ENCODE measurements at places on chromosomes 7 and 10. TPM values are rescaled to one million over a fixed set of nuclear protein-coding genes. Genes with fewer than 3 reads are reported as not detected.
A peak's percentile ranks its signal among the peaks of the same experiment; 100 is the strongest.

- no peak for DNase-seq
- H3K36me3 ChIP-seq = peaks cover 6% of the 10 kb centered on the region
- no peak overlapping the region for H3K4me3 ChIP-seq
- peaks cover 4% of the 10 kb centered on the region for H3K4me1 ChIP-seq
- peaks cover 26% of the 10 kb centered on the region for H3K27me3 ChIP-seq
- no peak overlapping the region for H3K27ac ChIP-seq
Observed at GRCh38 chr7:132742189-132742612, 165.9 kb upstream of the PLXNA4 start.

DNA sequence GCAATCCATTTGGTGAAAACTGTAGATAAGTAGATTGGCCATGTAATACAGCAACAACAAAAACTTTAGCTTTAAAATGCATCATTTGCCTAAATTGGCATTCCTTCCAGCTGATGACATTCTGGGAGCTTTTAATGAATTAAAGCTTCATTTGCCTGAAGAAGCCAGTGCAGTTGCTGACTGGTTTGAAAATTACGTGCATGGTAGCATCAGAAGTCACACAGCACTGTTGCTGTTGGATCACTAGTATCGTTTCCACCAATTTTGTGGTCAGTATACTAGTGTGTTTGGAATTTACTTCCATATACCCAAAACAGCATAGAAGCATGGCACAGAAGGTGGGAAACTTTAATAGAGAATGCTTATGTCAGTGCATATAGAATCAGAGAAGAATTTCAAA lies 194.9 kb downstream of the ETV1 start:
- no peak for DNase-seq
- H3K4me3 ChIP-seq = no peak overlapping the region
- H3K27ac ChIP-seq = no peak overlapping the region
- H3K36me3 ChIP-seq = no peaks in the 10 kb centered on the region
- no peaks in the 10 kb centered on the region for H3K4me1 ChIP-seq
- peaks cover 11% of the 10 kb centered on the region for H3K27me3 ChIP-seq

GRCh38 chr7:150971242-150972022 lies 6.7 kb downstream of the KCNH2 start:
- H3K4me3 ChIP-seq = no peak overlapping the region
- DNase-seq = no peak
- H3K27ac ChIP-seq = no peak overlapping the region
- peaks cover 5% of the 10 kb centered on the region for H3K4me1 ChIP-seq

DNA sequence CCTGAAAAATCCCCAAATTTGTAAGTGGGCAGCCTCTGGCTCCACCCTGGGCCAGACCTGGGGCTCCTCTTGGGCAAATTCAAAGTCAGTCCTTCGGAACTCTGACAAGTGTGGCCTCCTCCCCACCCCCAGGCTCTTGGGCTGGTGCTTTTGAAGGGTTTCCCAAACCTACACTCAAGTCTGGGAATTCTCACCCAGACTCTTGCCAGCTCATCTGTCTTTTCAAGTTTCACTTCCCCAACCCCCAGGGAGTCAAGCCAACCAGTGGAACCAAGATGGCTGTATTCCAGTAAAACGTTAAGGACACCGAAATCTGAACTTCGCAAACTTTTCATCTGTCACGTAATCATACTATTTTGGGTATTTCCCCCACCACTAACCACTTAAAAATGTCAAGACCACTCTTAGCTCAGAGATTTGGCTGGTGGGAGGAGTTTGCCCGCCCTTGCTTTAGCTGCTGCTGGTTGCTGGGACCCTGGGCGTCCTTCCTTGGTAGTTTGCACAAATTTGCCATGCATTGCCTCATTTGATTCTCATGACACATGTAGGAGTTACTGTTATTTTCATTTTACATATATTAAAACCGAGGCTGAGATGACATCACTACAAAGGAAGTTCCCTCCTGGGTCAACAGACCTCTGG lies 1.7 kb upstream of the MYO1G start:
- H3K4me1 ChIP-seq = peaks cover 68% of the 10 kb centered on the region
- H3K27me3 ChIP-seq = no peaks in the 10 kb centered on the region
- peak; percentile 95 for DNase-seq
- peak overlapping the region; percentile 99 for H3K4me3 ChIP-seq
- peak overlapping the region; percentile 99 for H3K27ac ChIP-seq

DNA sequence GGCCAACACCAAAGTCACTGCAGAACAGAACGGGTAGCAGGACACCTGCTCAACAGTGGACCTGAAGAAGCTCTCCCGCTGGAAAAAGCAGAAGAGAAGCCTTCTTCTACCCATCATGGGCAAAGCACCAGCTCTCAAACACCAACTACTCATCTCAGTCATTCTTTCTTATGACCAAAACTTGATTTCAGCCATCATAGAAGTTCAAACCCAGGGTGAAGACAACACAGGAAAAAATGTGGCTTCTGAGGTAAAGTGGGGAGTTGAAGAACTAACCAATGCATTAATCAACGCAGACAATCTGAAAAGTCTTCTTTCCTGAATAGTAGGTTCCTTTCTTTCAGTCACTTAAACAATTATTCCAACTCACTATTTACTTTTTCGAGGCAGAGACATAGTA lies 83.3 kb downstream of the ELMO1 start:
- H3K27ac ChIP-seq = no peak overlapping the region
- peaks cover 4% of the 10 kb centered on the region for H3K36me3 ChIP-seq

- no peak for DNase-seq
- no peak overlapping the region for H3K4me3 ChIP-seq
- H3K36me3 ChIP-seq = no peaks in the 10 kb centered on the region
- no peak overlapping the region for H3K27ac ChIP-seq
- H3K4me1 ChIP-seq = peaks cover 5% of the 10 kb centered on the region
Observed at GRCh38 chr7:69864822-69865221, 266.5 kb downstream of the AUTS2 start.

DNA sequence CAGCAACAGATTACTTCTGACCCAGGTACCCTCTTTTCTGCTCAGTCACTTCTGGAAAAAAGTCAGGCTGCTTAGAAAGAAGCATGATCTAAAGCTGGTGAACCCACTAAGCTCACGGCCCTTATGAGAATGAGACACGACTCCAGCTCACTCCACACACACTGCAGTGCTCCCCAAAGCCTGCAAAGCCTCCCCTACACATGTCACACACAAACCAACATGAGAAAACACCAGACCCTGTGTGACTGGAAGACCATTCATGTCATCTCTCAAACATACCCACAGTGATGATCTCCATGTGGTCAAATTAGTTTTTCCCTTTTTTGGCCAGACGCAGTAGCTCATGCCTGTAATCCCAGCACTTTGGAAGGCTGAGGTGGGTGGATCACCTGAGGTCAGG lies 391 bp downstream of the ANKRD61 start:
- H3K4me1 ChIP-seq = peaks cover 35% of the 10 kb centered on the region
- peak overlapping the region; percentile 69 for H3K27ac ChIP-seq
- H3K4me3 ChIP-seq = peak overlapping the region; percentile 38
- DNase-seq = no peak

DNA sequence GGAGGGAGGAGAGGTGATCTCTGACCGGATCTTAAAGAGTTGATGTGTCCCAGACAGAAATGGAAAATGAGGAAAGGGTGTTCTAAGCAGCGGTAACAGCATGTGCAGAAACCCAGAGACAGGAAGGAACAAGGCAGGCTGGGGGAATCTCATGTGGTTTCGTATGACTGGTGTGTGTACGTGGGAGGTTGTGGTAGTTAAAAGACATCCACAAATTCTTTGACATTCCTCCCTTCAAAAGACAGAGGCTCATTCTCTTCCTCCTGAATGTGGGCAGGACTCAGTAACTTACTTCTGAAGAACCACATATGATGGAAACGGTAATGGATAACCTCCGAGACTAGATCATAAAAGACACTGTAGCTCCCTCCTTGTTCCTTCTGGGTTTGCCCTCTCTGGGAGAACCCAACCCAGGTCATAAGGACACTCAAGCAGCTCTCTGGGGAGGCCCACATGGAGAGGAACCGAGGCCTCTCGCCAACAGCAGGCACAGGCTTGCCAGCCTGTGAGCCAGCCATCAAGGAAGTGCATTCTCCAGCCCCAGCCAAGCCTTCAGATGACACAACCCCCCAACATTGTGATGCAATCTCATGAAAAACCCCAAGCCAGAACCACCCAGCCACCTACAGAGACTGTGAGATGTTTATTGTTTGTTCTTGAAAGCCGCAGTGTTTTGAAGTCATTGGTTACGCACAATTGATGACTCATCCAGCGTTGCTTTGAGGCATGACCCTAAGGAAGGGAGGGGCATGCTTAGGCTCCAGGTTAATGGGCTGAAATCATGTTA lies 116.0 kb downstream of the SLIT1 start:
- no peak for DNase-seq
- H3K36me3 ChIP-seq = no peaks in the 10 kb centered on the region
- no peak overlapping the region for H3K27ac ChIP-seq
- H3K4me3 ChIP-seq = peak overlapping the region; percentile 41
- peaks cover 13% of the 10 kb centered on the region for H3K4me1 ChIP-seq

- H3K27ac ChIP-seq = no peak overlapping the region
- no peaks in the 10 kb centered on the region for H3K27me3 ChIP-seq
- H3K4me3 ChIP-seq = no peak overlapping the region
- DNase-seq = no peak
Observed at GRCh38 chr7:82616059-82616728, 172.6 kb upstream of the CACNA2D1 start.

- no peak overlapping the region for H3K4me3 ChIP-seq
- H3K4me1 ChIP-seq = no peaks in the 10 kb centered on the region
- no peaks in the 10 kb centered on the region for H3K36me3 ChIP-seq
Observed at GRCh38 chr10:955127-955819, 23.8 kb upstream of the LARP4B start.

GRCh38 chr10:128420623-128421022 lies 294.4 kb upstream of the MKI67 start:
- H3K27ac ChIP-seq = no peak overlapping the region
- H3K4me1 ChIP-seq = no peaks in the 10 kb centered on the region
- peaks cover 12% of the 10 kb centered on the region for H3K27me3 ChIP-seq
- DNase-seq = no peak
- no peaks in the 10 kb centered on the region for H3K36me3 ChIP-seq
- no peak overlapping the region for H3K4me3 ChIP-seq

DNA sequence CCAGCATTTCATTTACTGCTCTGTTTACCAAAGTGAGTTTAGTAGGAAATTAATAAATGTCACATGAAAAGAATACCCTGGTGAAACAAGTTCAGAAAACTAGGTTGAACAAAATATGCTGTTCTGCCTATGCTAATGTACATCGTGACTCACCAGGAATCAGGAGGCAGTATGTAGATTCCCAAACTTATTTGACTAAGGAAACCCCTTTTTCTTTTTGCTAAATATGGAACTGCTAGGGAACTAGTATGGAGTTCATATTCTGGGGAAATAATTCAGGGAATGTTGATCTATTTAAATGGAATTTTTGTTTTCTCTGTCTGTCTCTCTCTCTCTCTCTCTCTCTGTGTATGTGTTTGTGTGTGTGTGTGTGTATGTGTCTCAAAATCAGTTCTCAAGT lies 49.9 kb upstream of the EXOC4 start:
- no peaks in the 10 kb centered on the region for H3K36me3 ChIP-seq
- H3K27me3 ChIP-seq = peaks cover 9% of the 10 kb centered on the region
- H3K27ac ChIP-seq = no peak overlapping the region
- no peak overlapping the region for H3K4me3 ChIP-seq

DNA sequence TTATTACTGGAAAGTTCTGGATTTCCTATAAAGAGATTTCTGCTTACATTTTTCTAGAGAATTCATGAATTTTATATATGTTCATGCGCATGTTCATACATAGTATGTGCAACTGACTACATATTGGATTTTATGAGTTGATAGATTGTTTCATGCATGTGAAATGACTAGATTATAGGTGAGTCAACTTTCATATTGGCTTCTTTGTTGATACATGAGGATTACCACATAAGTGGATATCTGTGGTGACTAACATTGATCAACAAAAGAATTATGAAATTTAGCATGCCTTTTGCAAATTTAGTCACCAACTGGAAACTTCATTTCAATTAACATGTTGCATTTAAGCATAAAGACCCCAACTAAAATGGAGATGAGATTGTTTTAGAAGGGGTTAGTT lies 99.0 kb downstream of the GNAT3 start:
- no peak overlapping the region for H3K27ac ChIP-seq
- H3K27me3 ChIP-seq = no peaks in the 10 kb centered on the region
- H3K4me3 ChIP-seq = no peak overlapping the region
- H3K4me1 ChIP-seq = no peaks in the 10 kb centered on the region

TRPV5 gene
- total RNA-seq = not detected

PRRT4 gene
- total RNA-seq = not detected

DLX5 gene
- not detected for total RNA-seq

SHLD2 gene
- 19.2 TPM for total RNA-seq

CYP26C1 gene
- total RNA-seq = not detected

TMEM273 gene
- 13.2 TPM for total RNA-seq

PDE1C gene
- 0.12 TPM for total RNA-seq

TRPV6 gene
- total RNA-seq = not detected

PSTK gene
- total RNA-seq = 3.5 TPM

PLEKHS1 gene
- total RNA-seq = 0.81 TPM

LIPM gene
- not detected for total RNA-seq
